Activated CD4-positive, CD25-positive, alpha-beta regulatory T cell treated with anti-CD3 and anti-CD28 coated beads, Interleukin-2, amount 50 U/mL, for 72 hours (primary cell): ENCODE measurements at places on chromosomes 1 and 21.

GRCh38 chr1:63836830-63837229 is 63.0 kb downstream of the ROR1 start:
- DNase-seq, result no peak

DNA sequence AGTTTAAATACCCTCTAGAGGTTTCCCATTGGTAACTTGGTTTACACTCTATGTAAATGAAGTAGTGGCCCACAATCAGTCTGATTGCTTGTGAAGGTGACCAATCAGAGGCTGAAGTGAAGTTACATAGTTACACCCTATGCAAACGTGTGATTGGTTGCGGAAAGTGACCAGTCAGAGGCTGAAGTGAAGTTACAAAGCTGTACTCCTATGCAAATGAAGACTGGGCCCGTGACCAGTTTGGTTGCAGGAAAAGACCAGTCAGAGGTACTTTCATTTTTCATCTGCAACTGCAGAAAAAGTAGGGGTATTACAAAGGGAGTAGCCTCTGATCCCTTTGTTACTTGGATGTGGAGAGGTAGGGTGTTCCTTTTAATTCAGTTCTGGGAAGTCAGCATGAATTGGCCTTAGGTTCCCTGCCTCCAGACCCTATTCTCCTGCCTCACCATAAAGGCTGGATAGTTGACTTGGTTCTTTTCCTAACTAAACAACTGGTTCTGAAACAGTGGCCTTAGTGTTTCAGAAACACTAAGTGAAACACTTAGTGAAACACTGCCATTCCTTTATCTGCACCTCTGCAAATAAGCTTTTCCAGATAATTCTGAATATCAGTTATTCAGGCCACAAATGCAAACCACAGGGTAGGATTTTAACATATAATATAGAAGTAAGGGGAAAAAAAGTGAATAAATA is 39.3 kb downstream of the MAGI3 start:
- no peak for DNase-seq

DNA sequence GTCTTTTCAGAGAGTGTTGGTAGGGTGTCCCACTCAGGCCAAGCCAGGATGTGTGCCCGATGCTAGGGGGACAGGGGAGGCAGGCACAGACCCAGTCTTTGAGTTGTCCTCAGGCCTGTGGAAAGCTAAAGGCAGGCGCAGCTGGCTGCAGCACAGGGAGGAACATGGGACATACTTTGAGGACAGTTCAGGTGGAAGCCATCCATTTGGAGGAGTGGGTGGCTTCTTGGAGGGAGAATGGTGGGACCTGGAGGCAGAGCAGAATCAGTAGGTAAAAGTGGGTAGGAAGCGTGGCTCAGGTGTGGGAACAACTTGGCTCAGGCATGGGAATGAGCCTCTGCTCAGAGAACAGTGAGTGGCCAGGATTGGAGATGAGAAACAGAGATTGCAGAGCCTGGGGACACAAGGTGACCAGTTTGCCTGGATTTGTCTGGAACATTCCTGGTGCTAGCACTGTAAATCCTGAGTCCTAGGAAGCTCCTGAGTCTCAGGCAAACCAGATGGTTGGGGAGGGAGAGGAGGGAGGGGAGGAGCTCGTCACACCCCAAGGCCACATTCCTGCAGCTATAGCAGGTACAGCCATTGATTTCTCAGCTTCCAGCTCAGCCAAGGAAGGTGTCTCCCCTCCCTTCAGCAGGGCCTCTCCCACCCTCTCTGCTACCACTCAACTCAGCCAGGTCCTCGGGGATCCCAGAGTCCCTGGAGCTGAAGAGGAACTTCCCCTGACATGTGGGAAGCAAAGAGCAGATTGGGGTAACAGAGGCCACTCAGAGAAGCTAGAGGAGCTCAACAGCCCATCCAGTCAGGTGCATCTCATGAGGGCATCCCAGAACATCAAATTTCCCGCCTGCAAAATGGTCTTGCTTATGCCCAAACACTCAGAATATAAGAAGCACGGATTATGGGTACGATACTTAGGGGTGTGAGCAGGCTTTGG is 65.2 kb upstream of the TINAGL1 start:
- DNase-seq, result no peak

- no peak for DNase-seq
Measured at GRCh38 chr1:59502009-59502691, 205.3 kb downstream of the FGGY start.

- DNase-seq, result no peak
Measured at GRCh38 chr1:46770541-46770940, 28.3 kb upstream of the CYP4B1 start.

GRCh38 chr1:215600258-215600792 is 33.2 kb downstream of the KCTD3 start:
- DNase-seq, result no peak
